Activated CD4-positive, alpha-beta T cell treated with anti-CD3 and anti-CD28 coated beads, Interleukin-2, amount 10 ng/mL, durations not matched to agents 7 days and 5 days (primary cell): ENCODE measurements at places on chromosomes 4 and X. TPM values are rescaled to one million over a fixed set of nuclear protein-coding genes. Genes with fewer than 3 reads are reported as not detected.

VEGFD gene
- total RNA-seq, result not detected

SYTL4 gene
- total RNA-seq, result not detected

PLP1 gene
- not detected for total RNA-seq

FAM114A1 gene
- total RNA-seq, result 0.45 TPM

EFHC2 gene
- total RNA-seq, result 2.3 TPM

CENPVL1 gene
- not detected for total RNA-seq

EVC2 gene
- total RNA-seq, result 0.72 TPM

HSFX2 gene
- not detected for total RNA-seq

DIPK2B gene
- total RNA-seq, result not detected

C4orf51 gene
- total RNA-seq, result not detected

ENAM gene
- total RNA-seq, result 0.46 TPM

GSX2 gene
- not detected for total RNA-seq

LNX1 gene
- not detected for total RNA-seq

GABRG1 gene
- total RNA-seq, result not detected

SPARCL1 gene
- not detected for total RNA-seq

TRMT10A gene
- total RNA-seq, result 10.5 TPM

F8A2 gene
- total RNA-seq, result not detected

PCDH7 gene
- not detected for total RNA-seq

HOPX gene
- 74.6 TPM for total RNA-seq

TMPRSS11B gene
- total RNA-seq, result not detected

PPARGC1A gene
- total RNA-seq, result not detected

PCSK1N gene
- 0.40 TPM for total RNA-seq

GLRA3 gene
- total RNA-seq, result not detected

USP26 gene
- total RNA-seq, result not detected

TLR10 gene
- not detected for total RNA-seq

HSFX1 gene
- total RNA-seq, result 0.60 TPM

MUC7 gene
- not detected for total RNA-seq

FGB gene
- total RNA-seq, result not detected

IL21 gene
- total RNA-seq, result 1.0 TPM

CHIC2 gene
- total RNA-seq, result 18.9 TPM

CSAG1 gene
- total RNA-seq, result not detected

GAB1 gene
- 0.75 TPM for total RNA-seq

GYPA gene
- total RNA-seq, result not detected

VCX2 gene
- total RNA-seq, result not detected

TMEM255A gene
- total RNA-seq, result not detected

HTN1 gene
- not detected for total RNA-seq

TXLNG gene
- 10.4 TPM for total RNA-seq

TLR1 gene
- 19.5 TPM for total RNA-seq

BEND4 gene
- total RNA-seq, result 0.19 TPM

ASMT gene
- not detected for total RNA-seq

SHROOM4 gene
- total RNA-seq, result not detected
